ENCODE measurements at places on chromosomes 3 and 15. TPM values are rescaled to one million over a fixed set of nuclear protein-coding genes. Genes with fewer than 3 reads are reported as not detected.

The B2M gene
- 5,667 TPM for total RNA-seq

The KIF15 gene
- 0.84 TPM for total RNA-seq

The SMAD6 gene
- 15.7 TPM for total RNA-seq

The SPINK8 gene
- total RNA-seq, result not detected

The MAPK6 gene
- 20.3 TPM for total RNA-seq

The IMPG2 gene
- total RNA-seq, result 0.32 TPM

Data from omental fat pad (tissue), 4 donors.